ENCODE measurements at places on chromosomes 2 and 18.

DNA sequence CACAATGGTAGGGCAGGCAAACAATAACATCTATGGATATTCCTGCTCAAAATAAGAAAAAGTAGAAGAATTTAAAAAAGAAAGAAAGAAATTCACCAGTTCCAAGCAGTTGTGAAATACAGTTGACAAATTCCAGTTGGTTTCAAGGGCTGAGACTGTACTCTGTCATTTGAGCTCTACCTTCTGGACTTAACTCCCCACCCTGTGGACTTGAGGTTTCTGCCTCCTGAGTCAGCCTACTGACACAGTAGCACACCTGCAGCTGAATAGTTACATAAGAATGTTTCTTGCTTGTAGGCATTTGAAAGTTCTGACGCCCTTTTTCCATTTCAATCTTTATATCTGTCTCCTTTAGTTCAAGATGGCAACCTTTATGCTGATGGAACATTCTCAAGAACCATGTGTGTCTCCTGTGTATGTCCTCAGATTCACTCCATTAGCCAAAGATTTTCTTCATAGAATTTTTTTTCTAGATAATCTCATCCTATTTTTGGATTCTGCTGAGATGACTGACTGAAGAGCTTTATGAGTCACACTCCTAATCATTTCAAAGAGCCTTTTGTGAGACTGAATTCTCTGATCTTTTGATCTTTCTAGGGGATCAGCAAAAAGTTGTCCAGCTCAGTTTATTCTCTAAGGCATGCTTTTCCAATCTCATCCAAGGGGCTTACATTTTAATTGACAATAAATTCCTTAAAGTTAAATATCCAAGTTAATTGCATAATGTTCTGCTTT is 19.1 kb downstream of the NETO1 start:
- DNase-seq, result no peak

- no peak for DNase-seq
Observed at GRCh38 chr18:9117980-9118841, 15.7 kb downstream of the NDUFV2 start.

DNA sequence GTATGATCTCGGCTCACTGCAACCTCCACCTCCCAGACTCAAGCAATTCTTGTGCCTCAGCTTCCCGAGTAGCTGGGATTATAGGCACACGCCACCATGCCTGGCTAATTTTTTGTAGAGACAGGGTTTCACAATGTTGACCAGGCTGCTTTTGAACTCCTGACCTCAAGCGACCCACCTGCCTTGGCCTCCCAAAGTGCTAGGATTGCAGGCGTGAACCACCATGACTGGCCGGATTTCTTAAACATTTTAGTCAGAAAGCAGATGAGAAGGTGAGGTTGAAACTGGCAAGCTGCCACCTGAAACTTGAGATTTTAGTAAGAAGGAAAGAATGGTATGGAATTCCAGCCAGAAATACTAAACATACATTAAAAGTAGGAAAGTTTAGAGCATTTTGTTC is 31.9 kb downstream of the KLHL23 start:
- DNase-seq, result no peak

DNA sequence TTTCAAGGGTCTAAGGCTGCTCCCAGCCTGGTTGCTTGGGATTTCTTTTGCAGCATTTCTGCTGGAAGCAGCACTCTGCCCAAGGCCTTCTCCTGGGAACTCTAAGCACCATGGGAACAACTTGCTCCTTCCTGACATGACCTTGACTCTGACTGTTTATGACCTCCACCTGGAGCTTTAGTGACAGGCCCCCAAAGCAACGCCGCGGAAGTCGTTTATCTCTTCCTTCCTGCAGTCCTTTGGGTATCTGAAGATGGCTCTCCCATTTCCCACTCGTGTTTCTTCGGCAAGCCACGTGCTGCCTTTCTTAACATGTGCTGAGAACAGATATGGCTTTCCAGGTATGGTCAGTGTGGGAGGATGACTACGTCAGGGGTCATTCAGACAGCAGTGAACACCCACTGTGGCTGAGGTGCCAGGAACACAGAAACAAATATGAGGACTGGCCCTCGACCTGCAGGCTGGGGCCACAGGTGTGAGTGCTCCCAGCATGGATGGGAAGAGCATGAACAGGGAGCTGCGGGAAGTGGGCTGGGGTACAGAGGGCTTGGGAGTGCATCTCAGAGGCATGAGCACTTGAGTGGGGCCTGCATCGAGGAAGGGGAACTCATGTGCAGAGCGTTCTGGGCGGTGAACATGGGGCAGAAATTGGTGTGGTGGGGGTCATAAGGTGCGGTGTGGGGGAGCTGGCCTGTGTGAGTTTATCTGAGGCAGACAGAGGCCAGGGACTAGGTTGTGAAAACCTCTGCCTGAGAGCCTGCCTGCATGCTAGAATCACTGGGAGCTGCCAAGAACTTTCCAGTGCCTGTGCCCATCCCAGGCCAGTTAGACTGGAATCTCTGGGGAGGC is 140.5 kb downstream of the TSN start:
- DNase-seq, result no peak

DNA sequence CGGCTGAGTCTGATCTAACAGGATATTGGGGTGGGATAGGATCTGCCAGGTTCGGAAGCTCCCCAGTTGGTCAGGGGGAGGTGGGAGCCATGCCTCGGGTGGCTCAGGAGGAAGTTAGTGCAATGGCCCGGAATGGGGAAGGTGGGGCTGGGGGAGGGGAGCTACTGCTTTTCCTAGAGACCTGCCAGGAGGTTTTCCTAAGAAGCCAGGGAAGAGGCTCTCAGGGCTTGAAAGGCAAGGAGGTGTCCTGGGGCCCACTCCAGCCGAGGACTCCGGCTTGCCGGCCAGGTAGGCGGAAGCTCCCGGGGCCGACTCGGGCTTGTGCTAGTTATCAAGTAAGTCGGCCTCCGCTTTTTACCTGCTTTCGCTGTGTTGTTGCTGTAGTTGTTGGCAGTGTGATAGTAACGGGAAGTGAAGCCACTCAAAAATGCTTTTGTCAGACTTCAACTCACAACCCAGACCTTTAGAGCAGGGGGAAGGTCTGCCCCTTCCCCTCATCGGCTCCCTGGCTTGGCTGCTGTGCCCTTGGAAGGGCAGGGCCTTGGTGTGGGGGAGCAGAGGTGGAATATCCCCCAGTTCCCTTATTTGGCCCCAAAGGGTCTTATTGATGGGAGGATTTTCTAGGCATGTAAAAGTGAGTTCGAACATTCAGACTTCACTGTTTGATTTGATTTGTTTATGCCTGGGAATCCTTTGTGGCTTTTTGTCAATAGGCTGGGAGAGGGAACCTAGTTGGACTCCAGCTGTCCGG is 5.4 kb downstream of the GDF7 start:
- no peak for DNase-seq

DNA sequence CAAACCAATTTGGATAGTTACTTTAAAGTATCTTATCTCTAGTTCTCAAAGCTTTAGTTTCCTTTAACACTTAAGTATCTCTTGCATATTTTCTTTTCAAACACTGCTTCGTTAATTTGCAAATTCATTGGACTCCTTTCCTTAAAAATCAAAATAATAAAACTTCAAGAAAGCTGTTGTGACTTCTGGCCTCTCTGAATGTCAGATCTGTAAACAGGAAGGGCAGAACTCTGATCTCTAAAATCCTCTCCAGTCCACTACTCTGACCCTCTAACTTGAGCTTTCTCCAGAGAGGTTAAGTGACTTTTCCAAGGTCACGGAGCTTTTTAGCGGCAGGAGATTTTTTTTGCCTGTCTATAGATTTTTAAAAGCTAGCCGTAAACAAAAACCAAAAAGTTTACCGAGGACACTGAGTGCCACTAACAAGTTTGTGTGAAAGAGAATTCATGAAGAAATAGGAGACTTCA is 155.5 kb downstream of the TGIF1 start:
- no peak for DNase-seq

- no peak for DNase-seq
Observed at GRCh38 chr18:26893996-26894395, 28.5 kb upstream of the AQP4 start.

GRCh38 chr18:48700446-48700845 is 161.6 kb downstream of the CTIF start:
- DNase-seq, result no peak

- no peak for DNase-seq
Observed at GRCh38 chr18:2425426-2426317, 145.6 kb downstream of the METTL4 start.

DNA sequence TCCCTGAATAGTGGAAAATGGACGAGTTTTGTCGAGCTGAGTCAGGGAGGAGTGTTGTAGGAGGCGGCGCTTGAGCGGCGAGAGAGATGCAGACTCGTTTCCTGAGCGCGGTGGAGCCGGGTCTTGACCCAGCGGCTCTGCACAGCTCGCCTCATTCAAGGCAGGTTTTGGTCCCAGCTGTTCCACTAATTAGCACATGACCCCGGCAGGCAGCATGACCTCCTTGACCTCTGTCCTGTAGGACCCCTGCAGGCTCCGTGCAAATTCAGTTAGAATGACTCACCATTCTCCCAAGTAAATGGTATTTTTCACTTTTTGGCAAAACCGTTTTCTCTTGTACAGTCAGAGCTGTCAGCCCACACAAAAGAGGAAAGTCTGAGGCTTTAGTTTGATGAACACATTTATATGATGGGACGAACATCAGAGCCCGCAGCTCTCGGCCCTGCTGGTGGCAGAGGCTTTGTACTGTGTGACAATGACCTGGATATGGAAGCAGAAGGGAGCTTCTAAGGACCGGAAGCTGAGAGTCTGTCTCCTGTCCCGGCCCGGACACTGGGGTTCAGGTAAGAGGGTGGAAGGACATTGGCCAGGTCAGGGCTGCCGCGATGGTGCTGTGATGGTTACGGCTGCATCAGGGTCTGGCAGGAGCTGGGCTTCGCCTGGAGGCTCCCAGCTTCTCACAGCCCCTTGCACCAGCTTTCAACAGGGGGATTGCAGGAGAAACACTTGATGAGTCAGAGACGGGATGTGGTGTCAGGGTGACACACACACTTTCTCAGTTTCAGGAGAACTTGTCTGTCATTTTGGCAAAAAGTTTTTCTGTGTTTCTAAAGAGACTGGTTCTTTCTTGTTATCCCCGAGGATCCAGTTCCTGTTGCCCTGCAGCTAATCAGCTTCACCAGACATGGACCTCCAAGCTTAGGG is 29.9 kb upstream of the ALKAL2 start:
- no peak for DNase-seq

- no peak for DNase-seq
Observed at GRCh38 chr18:74140582-74140981, 7.1 kb downstream of the FBXO15 start.

GRCh38 chr2:70985956-70986355 is 7.5 kb downstream of the ANKRD53 start:
- no peak for DNase-seq

GRCh38 chr2:238240757-238241711 is 1.2 kb upstream of the HES6 start:
- no peak for DNase-seq

GRCh38 chr2:59339121-59339836 is 1098.2 kb upstream of the FANCL start:
- DNase-seq, result no peak

- DNase-seq, result no peak
Observed at GRCh38 chr2:70895998-70896764, 39.5 kb upstream of the ATP6V1B1 start.

DNA sequence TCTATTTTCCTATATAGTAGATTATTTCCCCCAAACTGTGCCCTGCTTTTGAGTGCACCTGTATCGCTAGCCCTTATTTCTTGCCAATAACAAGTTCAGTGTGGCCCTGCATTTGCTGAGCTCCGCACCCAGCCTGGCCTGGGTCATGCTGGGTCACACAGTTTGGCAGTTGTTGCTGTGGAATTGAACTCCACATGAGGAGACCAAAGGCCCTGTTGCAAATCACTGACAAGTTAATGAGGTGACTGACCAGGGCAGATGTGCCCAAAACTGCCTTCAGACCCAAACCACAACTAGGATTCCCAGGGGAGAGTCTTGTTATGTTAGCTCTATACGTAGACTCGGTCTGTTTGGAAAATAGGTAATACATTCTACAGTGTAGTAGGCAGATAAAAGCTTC is 31.0 kb downstream of the COL4A4 start:
- DNase-seq, result no peak

DNA sequence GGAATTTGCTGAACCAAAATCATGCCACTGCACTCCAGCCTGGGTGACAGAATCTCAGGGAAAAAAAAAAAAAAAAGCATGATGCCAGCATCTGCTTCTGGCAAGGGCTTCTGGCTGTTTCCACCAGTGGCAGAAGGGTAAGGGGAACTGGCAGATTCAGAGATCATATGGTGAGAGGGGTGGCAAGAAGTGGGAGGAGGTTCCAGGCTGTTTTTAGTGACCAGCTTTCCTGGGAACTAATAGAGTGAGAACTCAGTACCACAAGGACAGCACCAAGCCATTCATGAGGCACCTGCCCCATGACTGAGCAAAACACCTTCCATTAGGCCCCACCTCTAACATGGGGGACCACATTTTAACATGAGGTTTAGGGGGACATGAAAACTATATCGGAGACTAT is 18.4 kb upstream of the CLASP1 start:
- no peak for DNase-seq

DNA sequence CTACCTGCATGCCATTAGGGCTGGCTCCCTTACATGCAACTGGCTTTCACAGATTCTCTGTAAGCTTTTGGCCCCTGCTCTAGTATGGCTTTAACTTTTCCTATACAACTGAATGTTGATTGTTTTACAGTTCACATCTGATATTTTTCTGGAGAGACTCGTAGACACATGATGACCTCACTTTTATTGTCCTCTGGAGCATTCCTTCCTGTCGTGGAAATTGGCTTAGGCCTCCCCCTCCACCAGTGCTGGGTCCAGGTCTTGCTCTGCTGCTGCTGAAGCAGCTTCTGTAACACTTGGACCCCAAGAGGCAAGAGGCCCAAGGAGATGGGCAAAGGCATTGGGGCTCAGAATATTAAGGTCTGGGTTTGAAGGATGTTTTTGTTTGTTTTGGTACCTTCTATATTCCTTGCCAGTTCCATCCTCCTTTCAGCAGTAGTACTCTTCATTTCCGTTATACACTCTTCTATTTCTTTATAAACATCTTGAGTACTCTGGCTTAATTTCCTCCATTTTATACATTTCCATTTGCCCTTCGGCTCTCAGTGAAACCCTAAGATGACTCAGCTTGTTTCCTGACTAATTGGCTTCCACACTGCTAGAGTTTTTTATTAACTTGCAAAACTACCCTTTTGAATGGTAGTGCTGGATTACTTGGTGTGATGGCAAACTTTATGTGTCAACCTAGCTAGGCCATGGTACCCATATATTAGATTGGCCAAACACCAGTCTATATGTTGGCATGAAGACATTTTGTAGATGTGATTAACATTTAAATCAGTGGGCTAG is 219.8 kb downstream of the CDCA7 start:
- no peak for DNase-seq
